Activated T-helper 1 cell treated with anti-CD3 and anti-CD28 coated beads, Interleukin-12 subunit alpha, Interleukin-12 subunit beta, Interleukin-2, Interleukin-4 antibody, amounts not matched to agents 30 ng/mL and 10 ng/mL and 1 ng/mL, durations not matched to agents 14 hours and 24 hours and 36 hours (primary cell): ENCODE measurements at places on chromosomes 7 and 10.

DNA sequence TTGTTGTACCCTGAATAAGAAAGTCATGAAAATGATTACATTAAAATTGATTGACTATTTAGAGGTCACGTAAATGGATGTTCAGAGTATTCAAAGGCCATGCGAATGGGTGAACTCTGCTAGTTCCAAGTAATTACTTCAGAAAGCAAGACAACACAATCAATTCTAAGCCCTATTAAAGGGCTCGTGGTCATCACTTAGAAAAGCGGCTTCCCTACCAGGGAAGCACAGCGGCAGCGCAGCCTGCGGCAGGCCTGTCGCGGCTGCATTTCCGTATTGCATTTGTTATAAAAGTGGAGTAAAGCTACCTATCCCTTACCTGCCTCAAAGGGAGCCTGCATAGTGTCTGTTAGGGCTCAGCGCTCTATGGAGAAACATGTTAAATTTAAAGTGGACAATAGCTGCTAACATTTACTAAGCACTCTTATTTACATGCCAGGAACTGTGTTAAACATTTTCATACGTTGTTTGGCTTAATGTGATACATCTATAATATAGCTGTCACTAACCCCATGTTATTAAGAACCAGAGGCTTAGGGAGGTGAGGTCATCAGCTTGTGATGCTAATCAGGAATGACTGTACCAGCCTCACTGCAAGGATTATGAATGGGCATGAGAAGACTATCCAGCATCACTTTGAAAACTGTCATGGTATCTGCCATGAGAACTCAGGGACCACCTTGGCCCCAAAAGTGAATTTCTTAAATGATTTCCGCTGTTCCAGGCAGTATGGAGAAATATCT is 187.5 kb downstream of the CELF2 start:
- H3K27ac ChIP-seq, result peak overlapping the region; percentile 83
- peaks cover 100% of the 10 kb centered on the region for H3K4me1 ChIP-seq
- peaks cover 1% of the 10 kb centered on the region for H3K27me3 ChIP-seq
- no peak for DNase-seq

DNA sequence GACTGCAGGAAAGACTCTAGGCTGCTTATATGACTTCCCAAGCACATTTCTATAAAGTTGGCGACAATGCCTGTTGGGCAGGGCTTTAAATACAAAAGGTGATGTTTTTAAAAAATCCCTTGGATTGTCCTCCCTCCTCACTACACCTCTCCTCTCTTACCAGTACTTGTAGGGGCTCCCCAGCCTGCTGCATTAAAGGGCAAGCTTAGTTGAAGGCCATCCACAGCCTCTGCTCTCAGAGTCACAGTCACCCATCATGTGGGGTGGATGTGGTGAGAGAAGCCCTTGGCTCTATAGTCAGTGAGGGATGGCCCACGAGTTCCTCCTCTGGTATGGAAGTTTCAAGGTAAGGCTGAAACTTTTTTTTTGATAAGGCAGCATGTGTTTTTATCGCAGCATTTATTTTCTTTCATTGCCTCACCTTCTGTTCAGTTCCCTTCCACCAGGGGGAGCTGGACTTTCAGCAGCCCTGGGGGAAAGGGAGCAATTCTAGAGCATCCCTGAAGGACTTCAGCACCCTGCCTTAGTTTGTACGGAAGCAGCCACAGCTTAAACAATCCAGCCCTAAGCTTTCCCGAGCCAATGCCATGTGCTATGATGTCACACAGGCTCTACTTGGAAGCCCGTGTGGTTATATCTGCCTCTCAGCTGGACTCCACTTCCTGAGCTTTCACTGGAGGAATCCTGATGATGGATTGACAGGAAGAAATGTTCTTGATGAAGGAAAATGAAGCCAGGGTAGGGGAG is 131.9 kb downstream of the CALCR start:
- no peaks in the 10 kb centered on the region for H3K4me1 ChIP-seq
- no peak overlapping the region for H3K27ac ChIP-seq
- no peak overlapping the region for H3K4me3 ChIP-seq

DNA sequence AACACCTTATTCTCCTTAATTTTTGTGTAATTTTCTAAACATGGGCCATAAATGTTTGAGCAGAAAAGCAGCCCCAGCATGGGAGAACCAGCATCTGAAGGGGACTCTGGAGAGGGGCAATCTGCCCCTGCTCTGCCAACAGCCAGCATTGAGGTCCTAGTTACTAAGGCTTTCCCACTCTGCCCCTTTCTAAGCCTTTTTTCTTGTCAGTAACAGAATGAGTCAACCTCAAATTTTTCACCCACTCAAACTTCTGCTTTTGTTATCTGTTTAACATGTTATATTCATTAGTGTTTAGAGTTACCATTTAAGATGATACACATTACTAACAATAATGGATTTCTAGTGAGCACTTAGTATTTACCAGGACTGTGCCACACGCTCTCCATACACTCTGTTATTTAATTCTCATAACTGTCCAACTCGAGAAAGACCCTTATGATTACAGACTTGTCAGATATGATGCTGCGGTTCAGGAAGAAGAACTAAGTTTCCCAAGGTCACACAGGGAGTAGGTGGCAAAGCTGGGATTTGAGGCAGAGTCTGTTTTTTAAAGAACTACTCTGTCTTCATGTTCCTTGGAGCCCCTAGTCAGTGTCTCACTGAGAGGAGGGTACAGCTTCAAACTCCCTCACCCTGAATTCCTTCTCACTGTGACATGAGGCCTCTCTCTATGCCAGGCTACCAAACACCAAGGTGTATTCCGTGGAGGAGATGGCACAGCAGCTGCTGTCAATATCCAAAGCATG is 19.9 kb upstream of the GPAM start:
- H3K27ac ChIP-seq, result no peak overlapping the region
- no peak for DNase-seq
- peaks cover 8% of the 10 kb centered on the region for H3K27me3 ChIP-seq
- no peaks in the 10 kb centered on the region for H3K36me3 ChIP-seq
- no peak overlapping the region for H3K4me3 ChIP-seq
- H3K4me1 ChIP-seq, result peaks cover 13% of the 10 kb centered on the region

DNA sequence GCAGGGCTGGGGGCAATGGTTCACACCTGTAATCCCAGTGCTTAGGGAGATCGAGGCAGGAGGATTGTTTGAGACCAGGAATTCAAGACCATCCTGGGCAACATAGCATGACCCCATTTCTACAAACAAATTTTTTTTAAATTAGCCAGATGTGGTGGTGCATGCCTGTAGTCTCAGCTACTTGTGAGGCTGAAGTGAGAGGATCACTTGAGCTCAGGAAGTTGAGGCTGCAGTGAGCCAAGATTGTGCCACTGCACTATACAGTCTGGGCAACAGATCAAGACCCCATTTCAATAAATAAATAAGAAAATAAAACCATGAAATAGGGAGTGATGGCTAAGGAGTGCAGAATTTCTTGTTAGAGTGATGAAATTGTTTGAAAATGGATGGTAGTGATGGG is 8.9 kb downstream of the GRID2IP start:
- H3K4me1 ChIP-seq, result no peaks in the 10 kb centered on the region
- no peak overlapping the region for H3K27ac ChIP-seq
- no peaks in the 10 kb centered on the region for H3K36me3 ChIP-seq

DNA sequence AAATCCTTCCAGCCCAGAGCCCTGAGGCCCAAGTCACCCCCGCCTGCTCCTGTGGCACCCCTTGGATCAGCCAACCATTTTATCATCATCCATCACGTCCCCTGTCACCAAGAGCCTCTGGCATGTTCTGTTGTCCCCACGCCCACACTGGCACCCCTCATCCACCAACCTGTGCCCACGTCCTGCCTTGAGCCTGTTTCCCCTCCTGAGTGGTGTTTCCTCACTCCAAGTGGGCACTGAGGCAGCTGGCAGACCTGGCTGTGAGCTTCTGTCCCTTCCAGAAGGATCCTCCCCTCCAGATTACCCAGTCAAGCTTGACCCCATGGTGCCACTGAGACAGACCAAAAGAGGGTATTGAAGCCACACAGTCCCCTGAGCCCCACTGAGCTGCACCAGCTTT is 71.4 kb upstream of the ANTXRL start:
- no peak overlapping the region for H3K27ac ChIP-seq
- peaks cover 11% of the 10 kb centered on the region for H3K36me3 ChIP-seq
- H3K27me3 ChIP-seq, result no peaks in the 10 kb centered on the region
- H3K4me1 ChIP-seq, result peaks cover 7% of the 10 kb centered on the region

DNA sequence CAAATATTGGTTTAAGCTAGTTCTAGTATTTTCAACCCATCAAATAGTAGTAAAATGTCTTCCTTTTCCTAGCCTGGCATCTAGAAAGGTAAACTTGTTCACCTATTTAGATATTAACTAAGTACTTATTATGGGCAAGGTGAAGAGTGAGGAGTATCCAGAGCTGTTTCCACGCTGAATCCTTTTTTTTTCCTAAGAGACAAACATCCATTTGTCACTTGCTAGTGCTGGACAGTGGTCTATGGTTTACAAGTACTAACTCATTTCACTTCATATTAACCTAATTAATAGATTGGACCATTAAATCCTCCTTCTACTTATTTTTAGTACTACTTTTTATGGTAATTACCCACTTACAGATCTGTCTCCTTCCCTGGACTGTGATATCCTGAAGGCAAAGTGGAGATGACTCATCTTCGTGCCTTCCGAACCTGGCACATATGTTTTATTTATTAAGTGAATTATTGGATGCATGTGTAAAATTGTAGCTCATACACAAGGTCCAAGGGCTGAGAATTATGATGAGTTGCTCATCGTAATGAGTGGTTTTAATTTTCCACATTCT is 159.6 kb upstream of the IGFBP3 start:
- DNase-seq, result no peak
- H3K27ac ChIP-seq, result no peak overlapping the region
- H3K36me3 ChIP-seq, result no peaks in the 10 kb centered on the region
- H3K27me3 ChIP-seq, result no peaks in the 10 kb centered on the region
- no peak overlapping the region for H3K4me3 ChIP-seq

DNA sequence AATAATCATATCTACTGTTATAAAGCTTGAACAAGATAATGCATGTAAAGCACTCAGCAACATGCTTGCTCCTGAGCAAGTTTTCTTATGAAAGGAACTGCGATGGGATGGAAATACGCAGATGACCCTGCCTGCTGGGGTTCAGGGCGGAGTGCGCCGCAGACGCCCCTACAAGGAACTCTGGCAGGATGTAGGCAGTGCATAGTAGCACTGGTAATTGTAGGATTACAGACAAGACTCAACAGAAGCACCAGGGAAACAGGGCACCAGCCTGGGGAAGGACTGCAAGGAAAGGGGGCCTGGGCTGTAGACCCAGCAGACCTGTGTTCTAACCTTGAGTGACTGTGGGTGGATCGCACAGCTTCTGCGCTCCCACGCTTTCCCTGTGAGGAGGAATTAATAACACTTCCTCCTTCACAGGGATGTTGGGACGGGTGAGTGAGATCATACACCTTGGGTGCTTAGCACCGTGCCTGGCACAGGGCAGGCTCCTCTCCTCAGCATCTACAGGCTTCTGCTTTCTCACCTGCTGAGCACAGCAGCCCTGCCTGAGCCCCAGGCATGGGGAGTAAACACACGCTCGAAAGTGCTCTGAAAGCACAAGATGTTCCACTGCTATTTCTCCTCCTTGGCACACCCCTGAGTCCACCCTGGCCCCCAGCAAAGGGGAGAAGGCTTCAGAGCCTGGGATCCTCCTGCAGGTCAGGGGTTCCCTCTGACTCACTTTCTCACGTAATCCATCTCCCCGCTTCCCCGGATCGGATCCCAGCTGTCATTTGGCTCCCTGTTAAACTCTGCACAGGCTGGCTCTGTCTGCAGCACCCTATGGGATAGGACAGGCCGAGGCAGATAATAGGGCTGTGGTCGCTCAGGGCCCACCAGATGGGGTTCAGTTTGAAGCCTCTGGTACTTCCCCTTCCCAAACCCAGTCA is 19.2 kb downstream of the ITPRIP start:
- no peaks in the 10 kb centered on the region for H3K27me3 ChIP-seq
- no peak overlapping the region for H3K27ac ChIP-seq
- peaks cover 68% of the 10 kb centered on the region for H3K4me1 ChIP-seq
- no peak overlapping the region for H3K4me3 ChIP-seq
- DNase-seq, result no peak

GRCh38 chr10:22479419-22479818 is 134.1 kb downstream of the SPAG6 start:
- no peak overlapping the region for H3K4me3 ChIP-seq
- no peak overlapping the region for H3K27ac ChIP-seq
- peaks cover 34% of the 10 kb centered on the region for H3K4me1 ChIP-seq
- H3K36me3 ChIP-seq, result no peaks in the 10 kb centered on the region

GRCh38 chr10:76303682-76304316 is 872.4 kb downstream of the LRMDA start:
- DNase-seq, result no peak
- no peak overlapping the region for H3K4me3 ChIP-seq
- no peaks in the 10 kb centered on the region for H3K36me3 ChIP-seq

GRCh38 chr7:157689269-157690057 is 352.7 kb downstream of the DNAJB6 start:
- H3K36me3 ChIP-seq, result no peaks in the 10 kb centered on the region
- no peaks in the 10 kb centered on the region for H3K4me1 ChIP-seq
- no peak overlapping the region for H3K4me3 ChIP-seq
- H3K27me3 ChIP-seq, result peaks cover 50% of the 10 kb centered on the region
- no peak for DNase-seq

DNA sequence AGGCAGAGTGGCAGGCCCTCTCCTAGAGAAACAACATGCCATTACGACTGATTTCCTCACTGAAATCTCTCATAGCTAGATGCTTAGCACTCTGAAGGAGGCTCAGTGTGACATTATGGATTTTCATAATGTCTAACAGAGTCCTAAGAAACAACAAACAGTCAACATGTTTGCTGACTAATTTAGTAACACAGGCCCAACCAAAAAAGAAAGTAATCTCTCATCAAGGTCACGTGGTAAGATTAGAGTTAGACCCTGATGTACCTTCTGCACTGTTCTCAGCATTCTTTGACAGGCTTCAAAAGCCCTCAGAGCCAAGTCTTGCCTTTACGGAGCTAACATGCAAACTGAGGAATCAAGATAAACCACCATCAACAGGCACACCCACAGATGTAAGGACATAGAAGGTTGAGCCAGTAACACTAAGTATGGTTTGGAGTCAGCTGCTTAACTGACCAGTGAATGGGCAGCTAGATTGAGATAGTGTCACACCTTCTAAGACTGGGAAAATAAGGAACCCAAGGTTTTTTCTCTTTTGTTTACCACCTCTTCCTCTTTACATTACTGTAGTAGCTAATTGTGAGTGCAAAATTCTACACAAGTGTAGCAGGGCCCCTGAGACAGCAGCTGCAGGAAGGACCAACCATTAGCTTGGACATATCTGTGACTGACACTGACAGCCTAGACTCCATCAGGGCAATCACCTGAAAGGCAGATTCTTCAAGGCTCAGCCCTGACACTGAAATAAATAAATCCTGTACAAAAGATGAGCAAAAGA is 15.3 kb upstream of the KCNIP2 start:
- peak overlapping the region; percentile 5 for H3K27ac ChIP-seq
- peaks cover 24% of the 10 kb centered on the region for H3K4me1 ChIP-seq
- peaks cover 22% of the 10 kb centered on the region for H3K36me3 ChIP-seq
- no peak overlapping the region for H3K4me3 ChIP-seq
- no peaks in the 10 kb centered on the region for H3K27me3 ChIP-seq

- H3K36me3 ChIP-seq, result peaks cover 7% of the 10 kb centered on the region
- H3K4me3 ChIP-seq, result no peak overlapping the region
- H3K4me1 ChIP-seq, result peaks cover 44% of the 10 kb centered on the region
- no peaks in the 10 kb centered on the region for H3K27me3 ChIP-seq
Observed at GRCh38 chr10:30466445-30466844, 32.5 kb downstream of the MAP3K8 start.
